Central memory CD8-positive, alpha-beta T cell (primary cell): ENCODE measurements at places on chromosomes 12 and 14.

DNA sequence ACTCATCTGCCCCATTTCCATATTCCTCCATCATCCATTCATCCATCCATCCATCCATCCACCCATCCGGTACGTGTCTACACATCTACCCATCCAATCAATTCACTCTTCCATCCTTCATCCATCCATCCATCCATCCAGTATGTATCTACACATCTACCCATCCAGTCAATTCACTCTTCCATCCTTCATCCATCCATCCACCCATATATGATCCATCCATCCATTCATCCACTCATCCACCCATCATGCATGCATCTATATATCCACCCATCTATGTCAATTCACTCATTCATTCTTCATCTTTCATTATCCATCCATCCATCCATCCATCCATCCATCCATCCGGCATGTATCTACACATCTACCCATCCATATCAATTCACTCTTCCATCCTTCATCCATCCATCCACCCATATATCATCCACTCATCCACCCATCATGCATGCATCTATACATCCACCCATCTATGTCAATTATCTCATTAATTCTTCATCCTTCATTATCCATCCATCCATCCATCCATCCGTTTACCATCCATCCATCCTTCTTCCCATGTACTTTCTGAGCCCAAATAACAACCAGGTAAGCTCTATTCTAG, 108.6 kb upstream of the NOS1 start:
- no peak for DNase-seq
- H3K4me3 ChIP-seq, result no peak overlapping the region
- no peak overlapping the region for H3K27ac ChIP-seq
- H3K27me3 ChIP-seq, result peaks cover 6% of the 10 kb centered on the region

GRCh38 chr14:58863661-58864345, 226.0 kb downstream of the DACT1 start:
- no peak overlapping the region for H3K4me3 ChIP-seq

DNA sequence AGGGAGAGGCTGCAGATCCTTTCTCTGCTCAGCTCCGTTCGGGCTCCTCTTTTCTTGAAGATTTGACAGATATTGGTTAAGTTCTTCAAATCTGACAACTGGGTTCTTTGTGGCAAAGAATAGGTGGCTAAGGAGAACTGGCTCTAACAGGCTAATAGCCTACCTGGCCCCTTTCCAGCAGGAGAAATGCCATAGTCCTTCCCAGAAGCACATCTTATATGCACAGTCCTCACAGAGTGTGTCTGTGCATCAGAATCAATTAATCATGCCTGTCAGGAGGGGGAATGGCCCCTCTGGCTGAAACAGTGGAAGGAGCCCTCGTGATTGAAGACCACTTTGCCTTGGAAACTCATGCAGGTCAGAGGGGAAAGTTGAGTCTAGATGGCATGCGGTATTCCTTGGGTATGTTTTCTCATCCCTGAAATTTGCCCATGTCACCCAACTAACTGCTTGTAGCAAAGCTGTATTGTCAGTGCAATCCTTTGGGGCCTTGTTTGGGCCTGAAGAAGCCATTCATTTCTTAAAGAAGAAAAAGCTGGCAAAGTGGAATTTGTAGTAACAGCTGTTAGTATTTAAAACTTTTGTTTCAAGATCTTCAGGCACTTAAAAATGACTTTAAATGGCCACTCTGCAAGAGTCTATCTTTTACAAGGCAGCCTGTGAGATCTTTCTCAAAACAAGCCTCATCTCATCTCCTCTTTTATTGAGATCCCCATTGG, 251.5 kb downstream of the ZFP36L1 start:
- no peak for DNase-seq
- no peaks in the 10 kb centered on the region for H3K4me1 ChIP-seq
- no peaks in the 10 kb centered on the region for H3K36me3 ChIP-seq
- no peaks in the 10 kb centered on the region for H3K27me3 ChIP-seq
- H3K4me3 ChIP-seq, result no peak overlapping the region

GRCh38 chr12:120586206-120586605, 5.0 kb upstream of the POP5 start:
- no peaks in the 10 kb centered on the region for H3K27me3 ChIP-seq
- H3K4me3 ChIP-seq, result no peak overlapping the region
- peaks cover 15% of the 10 kb centered on the region for H3K4me1 ChIP-seq
